ENCODE measurements at places on chromosomes 11 and 22.

DNA sequence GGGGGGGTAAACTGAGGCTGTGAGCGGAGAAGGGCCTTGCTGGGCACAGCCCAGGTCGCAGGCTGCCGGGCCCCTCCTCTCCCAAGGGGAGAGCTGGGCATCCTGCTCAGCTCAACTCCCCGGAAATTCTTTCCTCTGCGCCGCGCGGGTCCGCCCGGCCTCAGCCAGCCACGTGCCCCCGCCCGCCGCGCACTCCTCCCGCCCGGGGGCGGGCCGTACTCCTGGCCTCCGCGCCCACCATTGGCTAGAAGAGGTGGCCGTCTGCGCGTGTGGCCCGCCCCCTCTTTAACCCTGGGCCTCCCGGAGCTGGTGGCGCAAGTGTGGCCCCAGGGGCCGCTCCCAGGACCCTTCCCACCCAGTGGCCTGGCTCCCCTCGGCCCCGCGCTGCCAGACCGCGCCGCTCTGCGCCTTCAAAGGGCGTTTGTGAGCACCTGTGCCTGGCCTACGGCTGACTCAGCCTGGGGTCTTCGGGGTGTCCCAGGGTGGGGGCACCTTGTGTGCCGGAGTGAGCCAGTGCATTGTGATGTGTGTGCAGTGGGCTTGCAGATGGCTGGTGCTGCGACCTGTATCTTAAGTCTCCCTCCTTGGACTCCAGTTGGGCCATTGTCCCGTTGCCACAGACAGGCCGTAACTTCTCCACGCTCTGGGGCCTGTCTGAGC lies 2.0 kb downstream of the MRGPRF start:
- DNase-seq: no peak

- DNase-seq: no peak
Measured at GRCh38 chr11:116148056-116148455, 624.7 kb downstream of the BUD13 start.

DNA sequence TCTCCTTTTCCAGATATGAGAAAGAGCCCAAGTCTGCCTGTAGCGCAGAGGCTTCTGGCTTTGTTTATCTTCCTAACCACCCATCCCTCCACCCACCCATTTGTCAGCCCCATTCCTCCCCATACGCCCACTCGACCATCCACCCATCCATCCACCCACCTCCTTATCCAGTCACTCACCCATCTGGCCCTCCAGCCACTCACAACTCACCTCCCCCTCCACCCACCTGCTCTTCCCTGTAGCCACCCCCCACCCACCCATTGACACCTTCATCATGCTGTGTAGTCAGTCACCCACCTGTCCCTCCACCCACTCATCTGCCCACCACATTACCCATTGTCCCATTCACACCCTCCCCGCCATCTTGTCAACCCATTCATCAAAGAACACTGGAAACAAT lies 5.5 kb downstream of the CST6 start:
- DNase-seq: no peak

DNA sequence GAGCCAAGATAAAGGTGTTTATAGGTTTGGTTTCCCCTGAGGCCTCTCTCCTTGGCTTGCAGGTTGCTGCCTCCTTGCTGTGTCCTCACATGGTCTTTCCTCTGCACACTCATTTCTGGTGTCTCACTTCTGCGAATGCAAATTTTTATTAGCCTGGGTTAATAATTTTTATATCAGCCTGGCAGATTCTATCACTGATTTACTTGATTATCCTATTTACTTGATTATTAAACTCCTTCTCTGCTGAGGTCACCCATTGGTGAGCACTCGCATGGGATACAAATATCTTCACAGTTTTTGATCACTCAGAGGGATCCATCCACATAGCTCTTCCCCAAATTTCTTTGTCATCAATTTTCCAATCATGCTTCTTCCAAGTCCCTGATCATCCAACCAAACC lies 90.9 kb upstream of the IGLL5 start:
- no peak for DNase-seq

DNA sequence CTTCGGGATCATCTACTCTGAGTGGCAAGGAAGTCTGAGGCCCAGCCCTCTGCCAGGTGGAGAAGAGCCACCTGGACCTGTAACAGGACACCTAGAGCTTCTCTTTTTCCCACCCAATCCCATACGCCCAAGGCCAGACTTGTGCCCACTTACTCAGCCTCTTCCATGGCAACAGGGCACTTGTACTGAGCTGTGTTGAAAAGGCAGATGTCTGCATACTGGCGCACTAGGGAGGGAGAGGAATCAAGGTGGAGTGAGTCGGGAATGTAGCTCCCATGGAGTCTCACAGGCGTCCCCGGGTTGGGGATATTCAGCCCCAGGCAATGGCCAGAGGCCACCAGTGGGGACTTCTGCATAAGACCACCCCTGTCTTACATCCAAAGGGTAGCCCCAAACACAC lies 36.1 kb downstream of the TPBGL start:
- no peak for DNase-seq

GRCh38 chr11:34826384-34826726 lies 89.8 kb downstream of the APIP start:
- DNase-seq: no peak

- no peak for DNase-seq
Measured at GRCh38 chr22:17109113-17109865, 11.9 kb downstream of the TMEM121B start.

- DNase-seq: no peak
Measured at GRCh38 chr11:44519989-44520737, 45.3 kb upstream of the CD82 start.

- DNase-seq: no peak
Measured at GRCh38 chr11:116553482-116553881, 219.3 kb downstream of the BUD13 start.

DNA sequence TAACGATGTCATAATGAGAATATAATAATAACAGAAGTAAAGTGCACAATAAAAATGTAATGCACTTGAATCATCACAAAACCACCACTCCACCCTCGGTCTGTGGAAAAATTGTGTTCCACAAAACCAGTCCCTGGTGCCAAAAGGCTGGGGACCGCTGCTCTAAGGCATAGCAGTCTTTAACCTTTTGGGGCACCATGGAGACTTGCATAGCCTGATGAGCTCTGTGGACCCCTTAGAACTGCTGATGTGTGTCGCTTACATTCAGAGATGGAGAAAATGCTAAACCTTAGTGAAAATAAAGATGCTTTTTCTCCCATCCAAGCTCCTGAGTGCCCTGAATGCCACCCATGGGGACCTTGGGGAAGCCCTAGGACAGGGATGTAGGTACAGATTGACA lies 87.6 kb upstream of the SEPTIN5 start:
- DNase-seq: no peak

DNA sequence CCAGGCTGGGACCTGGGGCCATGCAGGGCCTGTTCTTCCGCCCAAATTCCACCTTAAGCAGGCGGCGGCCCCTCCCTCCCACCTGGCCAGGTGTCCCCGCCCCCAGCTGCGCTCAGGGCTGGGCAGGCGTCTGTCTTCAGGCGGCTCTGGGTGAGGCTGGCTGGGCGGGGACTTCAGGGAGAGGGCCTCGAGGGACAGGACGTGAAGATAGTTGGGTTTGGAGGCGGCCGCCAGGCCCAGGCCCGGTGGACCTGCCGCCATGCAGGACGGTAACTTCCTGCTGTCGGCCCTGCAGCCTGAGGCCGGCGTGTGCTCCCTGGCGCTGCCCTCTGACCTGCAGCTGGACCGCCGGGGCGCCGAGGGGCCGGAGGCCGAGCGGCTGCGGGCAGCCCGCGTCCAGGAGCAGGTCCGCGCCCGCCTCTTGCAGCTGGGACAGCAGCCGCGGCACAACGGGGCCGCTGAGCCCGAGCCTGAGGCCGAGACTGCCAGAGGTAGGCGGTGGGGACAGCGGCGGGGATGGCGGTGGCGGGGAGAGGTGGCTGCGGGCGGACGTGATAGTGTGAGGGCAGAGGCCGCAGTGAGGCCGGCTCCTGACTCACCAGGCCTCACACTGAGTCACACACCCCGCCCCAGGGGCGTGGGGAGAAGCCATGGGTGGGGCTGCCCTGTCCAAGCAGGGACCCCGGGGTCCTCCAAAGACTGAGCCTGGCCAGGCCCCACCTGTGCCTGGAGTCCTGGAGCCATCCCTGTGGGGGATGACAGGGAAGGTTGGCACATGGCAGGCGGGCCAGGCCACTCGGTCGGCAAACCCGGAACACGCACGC lies at the start of gene PKP3:
Gene PKP3, plus strand, starts transcription at position 176 of the 824 bp plus-strand sequence. Its CDS starts 84 bp downstream, at position 260.
- DNase-seq: no peak

DNA sequence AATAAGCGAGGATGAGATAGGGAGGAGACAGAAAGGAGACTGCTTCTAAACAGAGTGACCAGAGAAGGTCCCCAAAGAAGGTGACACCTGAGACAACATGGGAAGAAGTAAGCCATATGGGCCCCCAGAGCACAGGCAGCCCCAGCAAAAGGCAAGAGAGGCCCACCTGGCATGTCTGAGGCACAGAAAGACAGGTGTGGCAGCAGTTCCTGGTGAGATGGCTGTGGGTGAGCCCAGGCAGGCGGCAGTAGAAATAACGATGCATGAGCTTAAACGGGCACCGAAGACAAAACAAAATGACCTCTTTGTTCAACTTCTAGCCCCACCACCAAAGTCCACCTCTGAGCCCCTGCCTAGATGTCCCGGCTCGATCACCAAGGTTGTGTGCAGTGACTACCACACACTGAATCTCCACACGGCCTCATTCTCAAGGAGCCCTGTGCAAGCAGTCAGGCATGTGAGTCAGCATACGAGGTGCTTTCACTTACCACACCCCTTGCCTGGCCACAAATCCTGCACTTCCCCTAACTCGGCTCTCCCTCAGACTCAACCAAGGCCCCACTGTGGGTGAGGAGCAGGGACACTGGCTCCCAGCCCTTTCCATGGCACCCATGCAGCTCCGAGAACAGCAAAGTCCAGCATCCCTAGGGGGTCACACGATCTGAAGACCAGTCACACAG lies 77.6 kb downstream of the PACSIN2 start:
- DNase-seq: no peak

DNA sequence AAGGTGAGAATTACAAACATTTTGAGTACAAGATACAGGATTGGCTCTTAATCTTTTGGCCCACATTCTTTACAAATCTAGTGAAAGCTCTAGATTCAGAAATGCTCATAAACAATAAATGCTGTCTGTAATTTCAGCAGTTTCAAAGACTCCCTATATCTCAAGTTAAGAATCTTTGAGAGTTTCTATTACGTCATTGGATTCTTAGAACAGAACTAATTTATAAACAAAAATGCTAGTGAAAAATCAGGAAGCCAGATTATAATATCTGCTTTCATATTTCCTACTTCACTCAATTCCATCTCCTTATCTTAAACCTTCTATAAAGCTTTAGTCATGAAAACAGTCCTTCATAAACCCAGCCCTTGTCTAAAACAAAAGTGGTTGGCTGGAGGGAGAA lies 32.1 kb downstream of the CTSC start:
- no peak for DNase-seq
